ENCODE measurements at places on chromosomes 1 and 21.

DNA sequence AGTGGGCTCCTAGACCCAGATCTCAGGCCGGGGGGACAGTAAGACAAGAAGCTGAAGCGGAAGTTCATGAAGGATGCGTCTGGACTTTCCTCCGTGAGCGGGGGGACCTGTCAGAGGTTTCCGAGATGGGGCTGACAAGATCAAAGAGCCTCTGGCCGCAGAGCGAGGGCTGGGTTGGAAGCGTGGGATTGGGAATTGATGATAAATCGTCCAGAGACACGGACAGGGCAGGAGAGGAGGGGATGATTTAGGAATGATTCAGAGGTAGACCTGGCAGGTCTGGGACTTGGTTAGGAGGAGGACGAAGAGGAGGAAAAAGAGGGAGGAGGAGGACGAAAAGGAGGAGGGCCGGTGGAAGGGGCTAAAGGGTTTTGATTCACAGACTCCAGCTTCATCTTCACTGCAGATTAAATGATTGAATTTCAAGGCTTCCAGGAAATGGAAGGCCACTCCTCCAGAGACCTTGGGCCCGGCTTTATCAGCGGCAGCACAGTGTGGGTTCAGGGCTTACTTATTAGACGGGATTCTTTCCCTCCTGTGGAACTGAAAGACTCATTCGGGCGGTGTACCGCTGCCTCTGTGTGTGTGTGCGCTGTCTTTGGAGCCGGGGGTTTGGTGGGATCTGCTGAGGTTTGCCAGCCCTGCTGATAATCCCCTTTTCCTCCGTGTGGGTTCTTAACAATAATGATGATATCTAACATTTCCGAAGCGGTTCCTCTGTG is 85.7 kb upstream of the SLC45A1 start:
- DNase-seq, result no peak

DNA sequence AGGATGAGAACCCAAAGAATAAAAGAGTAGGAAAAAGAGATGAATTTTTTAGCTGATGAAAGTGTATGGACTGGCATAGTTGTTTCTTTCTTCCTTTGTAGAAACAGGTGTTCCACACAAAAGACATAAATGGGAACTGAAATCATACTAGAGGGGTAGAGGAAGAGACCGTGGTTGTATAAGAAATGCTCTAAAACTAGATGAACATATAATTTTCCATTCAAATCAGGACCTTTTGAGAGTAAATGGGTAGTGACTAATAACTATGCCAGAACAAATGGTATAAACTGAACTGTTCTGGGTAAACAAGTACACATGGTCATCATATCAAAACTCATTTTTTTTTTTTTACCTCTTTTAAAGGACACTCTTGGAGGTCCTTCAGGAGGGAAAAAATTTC is 344.2 kb downstream of the VAV3 start:
- DNase-seq, result no peak

GRCh38 chr1:26583646-26584485 is 54.3 kb downstream of the RPS6KA1 start:
- DNase-seq, result no peak

DNA sequence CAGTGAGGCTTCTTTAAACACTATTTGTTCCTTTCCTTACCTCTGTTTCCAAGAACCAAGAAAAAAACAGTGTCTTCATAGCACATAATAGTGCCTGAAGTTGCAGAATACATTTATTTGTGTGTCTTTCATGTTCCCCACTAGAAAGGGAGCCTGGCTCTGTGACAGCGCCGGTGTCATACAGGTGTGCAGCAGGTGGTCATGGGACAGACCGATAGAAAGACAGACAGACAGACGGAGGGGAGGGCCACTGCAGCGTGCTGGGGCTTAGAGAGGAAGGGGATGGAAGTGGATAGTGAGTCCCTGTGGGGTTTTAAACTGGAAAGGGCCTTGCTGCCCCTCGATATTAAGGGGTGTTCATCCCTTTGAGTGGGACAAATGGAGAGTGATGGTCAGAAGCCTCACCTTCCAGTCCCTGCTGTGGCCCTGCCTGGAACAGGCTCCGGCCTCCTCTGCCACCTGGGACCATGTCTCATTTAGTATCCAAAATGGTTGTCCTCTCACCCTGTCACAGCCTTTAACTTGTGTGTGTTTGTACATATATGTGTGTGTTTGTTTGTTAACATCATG is 152.9 kb downstream of the PGBD5 start:
- DNase-seq, result no peak

DNA sequence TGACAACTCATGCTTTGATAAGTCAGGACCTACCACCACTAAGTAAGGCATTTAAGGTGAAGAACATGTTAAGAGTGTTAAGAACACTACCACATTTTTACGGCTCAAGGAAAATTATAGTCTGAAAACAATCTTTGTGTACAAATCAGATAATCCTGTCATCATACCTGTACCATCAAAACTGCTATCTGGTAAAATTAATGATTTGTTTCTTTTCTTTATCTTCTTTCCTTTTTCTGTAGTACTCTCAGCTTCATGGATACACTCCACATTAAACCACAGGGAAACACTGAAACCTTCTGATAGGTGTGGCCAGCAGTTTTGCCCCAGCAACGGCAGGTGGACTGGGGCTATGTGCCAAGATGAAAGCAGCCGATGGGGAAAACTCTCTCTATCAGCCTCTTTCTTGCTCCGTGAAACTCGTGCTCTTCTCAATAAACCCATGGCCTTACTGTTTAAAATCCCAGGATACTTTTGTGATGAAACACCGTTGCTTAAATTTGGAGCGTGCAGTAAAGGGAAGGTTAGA is 75.1 kb downstream of the LYST start:
- DNase-seq, result no peak

DNA sequence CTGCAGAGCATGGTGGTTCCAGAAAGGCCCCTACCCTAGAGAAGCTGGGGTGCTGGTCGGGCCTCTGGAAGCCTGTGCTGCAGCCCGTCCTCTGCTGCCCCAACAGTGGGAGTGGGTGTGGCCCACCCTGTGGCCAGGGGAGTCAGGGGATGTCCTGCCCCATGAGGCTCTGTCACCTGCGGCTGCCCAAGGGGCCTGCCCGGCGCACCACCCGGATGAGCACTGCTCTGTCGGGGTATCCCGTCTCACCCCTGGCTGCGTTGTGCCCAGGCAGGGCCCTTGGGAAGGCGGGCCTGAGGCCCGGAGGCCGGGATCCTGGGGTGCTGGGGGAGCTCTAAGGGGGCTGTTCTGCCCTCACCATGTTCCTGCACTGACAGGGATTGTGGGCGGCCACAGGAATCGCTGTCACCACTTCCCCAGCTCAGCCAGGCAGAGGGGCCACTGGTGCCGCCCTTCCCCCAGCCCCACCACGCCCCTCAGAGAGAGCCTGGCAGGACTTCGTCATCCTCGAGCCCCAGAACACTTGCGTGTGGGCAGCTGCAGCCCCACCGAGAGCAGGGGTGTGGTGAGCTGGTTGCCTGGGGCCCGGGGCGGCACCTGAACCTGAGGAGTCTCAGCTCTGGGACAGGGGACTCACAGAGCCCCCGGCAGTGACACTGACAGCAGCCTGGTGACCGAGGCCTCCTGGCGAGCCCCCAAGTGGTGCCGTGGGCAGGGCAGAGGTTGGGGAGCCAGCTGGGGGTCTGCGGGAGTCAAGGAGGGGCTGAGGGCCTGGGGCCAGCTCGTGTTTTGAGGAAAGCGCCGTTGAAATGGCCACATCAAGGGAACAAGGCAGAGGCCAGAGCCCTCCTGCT is 20.2 kb downstream of the PANK4 start:
- DNase-seq, result no peak

All from mucosa of descending colon (tissue), 3 donors.